ENCODE measurements at places on chromosomes 1 and 21.

DNA sequence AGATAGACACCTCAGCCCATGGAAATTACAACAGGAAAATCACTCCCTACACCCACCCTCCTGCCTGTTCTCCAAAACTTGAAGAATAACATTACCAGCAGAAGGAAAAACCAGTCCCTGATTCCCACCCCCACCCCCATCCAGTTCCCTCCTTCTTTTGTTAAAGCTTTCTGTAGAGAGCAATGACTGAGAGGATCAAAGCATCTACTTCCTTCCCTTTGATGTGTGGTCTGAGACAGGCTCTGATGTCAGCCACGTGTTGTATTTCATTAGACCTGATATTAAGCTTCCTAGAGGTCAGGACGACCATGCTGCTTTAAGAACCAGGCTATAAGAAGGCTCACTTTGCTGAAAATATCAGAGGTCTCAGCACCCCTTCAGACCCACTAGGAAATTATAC is 73.9 kb upstream of the HAO2 start:
- DNase-seq = no peak

DNA sequence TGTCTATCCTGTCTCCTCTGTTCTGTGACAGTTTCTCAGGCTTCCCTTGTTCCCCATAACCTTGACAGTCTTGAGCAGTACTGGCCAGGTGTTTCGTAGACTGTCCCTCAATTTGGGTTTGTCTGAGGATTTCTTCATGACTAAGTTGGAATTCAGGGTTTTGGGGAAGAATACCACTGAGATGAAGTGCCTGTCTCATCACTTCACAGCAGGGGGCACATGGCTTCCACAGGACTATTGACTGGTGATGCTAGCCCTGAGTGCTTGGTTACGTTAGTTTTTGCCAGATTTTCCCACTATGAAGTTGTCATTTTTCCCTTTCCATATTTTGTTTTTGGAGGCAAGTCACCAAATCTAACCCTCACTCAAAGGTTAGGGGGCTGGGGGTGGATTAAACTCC is 45.7 kb downstream of the CDCP2 start:
- DNase-seq = peak; percentile 56

GRCh38 chr1:109134423-109134822 is 20.5 kb downstream of the ELAPOR1 start:
- no peak for DNase-seq

DNA sequence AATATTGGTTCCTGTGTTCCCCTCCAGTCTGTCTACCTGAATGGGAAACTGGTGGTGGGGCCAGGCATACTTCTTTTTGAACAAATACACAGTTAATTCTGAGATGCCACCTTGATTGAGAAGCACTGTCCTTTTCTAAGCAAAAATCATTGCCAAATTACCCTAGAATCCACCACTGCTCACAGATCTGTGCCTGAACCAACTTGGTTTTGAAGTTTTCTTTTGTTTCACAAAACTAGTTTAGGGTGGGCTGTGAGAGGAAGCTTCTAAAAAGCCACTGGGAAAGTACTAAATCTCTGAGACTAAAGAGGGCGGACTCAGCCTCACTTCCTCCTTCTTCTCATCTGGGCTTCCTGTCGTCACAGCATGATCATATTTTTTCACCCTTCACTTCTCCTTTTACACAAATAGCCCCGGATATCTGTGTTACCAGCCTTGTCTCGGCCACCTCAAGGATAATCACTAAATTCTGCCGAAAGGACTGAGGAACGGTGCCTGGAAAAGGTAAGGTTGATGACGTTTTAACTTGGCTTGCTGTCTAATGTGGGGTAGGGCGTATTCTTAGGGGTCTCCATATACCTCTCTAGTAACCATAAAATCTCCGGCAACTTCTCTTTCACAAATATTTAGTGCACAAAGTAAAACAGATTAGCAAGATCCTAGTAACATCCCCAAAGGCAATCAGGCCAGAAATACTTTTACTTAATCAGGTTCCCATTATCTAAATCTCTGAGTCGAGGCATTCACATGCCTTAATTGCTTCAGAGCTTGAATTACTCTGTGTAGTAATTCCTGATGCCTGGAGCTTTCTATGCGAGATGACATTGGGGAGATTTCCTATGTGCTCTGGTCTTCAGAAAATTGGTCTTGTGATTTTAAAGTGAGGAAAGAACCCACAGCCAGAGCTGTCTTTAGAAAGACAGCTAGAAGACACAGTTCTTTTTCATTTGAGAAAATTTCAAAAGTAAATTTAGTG is at the start of gene CD53:
Gene CD53 (plus strand): TSS at position 404 of the 976 bp plus-strand sequence. CDS start 18,261 bp downstream, outside the sequence.
- DNase-seq = no peak

- no peak for DNase-seq
These were observed 18.1 kb upstream of the SLC2A5 start for GRCh38 chr1:9087411-9088125.

DNA sequence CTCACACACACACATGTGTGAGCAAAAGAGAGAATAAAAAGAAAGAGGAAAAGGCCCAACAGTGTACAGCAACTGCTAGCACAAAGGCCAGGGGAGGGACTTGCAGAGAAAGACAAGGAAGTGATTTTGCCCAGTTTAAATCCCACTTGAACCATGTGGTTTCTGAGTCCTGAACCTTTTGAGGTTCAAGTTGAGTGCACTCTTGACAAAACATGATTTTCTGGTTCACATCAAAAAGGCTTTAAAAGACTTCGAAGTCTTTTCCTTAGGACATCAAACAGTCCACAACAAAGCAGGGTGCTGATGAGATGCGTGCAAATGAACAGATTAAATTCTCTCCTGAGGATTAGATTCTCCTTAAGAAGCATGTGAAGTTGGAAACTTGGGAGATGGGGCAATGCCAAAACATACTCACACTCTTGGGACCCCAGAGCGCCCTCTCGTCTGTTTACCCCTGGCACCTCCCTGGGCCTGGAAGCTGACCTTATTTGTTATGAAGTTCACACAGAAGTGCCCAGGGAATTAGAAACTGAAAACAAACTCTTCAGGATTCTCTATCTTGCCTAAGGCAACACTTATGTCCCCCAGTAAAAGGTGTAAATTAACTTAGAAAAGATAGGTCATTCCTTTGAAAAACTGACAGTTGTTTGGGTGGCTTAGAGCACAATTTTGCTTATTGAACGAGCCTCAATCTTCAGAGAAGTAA is 31.5 kb downstream of the RNF220 start:
- DNase-seq = no peak

- DNase-seq = no peak
These were observed 55.4 kb downstream of the KCNAB2 start for GRCh38 chr1:6100861-6101783.

DNA sequence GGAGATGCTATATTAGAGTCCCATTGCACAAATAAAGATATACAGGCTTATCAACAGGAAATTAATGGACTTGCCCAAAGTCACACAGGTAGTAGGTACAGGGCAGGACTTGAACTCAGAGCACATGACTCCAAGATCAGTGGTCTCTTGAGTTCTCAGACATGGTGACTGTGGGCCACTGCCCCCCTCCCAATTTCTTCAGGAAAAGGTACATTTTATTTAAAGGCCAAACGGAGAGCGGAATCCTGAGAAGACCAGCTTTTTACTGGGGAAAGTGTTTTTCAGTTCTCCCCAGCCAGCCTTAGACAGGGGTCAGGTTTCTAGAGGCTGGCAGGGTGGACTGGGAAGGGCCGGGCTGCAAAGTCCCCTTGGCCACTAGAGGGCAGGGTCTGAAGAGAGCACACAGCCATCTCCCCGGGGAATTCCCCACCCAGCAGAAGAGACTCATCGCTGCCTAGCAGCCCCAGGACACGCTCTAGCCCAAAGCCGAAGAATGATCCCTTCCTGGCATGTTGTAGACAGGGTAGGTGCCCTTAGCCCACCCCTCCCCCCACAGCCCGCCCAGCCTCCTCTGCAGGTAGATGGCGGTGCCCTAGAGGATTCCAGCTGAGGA is 29.7 kb downstream of the ACP6 start:
- DNase-seq = peak; percentile 83

DNA sequence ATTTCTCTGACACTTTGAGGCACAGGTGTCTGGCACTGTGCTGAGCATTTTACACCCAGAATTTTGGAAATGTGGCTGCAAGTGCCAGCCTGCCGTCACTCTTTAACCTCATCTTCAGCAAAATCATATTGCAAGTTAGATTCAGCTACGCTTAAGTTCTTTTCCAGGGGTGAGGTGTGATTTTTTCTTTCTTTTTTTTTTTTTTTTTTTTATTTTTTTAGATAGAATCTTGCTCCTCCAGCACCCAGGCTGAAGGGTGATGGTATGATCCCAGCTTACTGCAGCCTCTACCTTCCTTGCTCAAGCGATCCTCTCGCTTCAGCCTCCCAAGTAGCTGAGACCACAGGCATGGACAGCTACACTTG is 2.5 kb upstream of the RCC2 start:
- DNase-seq = no peak

DNA sequence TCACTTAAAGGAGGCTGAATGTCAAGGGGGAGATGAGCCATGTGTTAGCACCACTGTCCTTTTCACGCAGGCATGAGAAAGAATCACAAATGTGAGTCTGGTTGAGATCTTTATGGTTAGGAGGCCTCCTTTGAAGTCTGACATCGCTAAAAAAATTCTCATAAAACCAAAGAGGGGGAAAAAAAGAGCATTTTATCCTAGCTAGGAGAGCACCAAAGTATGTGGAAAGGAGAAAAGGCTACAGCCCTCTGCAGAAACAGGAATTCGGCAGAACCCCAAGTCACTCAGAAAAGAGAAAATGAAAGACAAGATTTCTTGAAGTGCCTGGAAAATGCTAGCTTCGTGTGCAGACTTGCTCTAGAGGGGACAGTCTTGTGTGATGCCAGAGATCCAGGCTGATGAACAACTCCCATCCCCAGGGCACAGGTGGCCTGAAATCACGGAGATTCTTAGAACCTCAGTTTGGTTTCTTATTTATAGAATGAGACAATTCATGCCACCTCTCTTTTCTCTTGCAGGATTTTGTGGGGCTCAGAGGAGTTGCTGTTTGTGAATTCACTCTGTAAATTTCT is 61.5 kb downstream of the RUNX1 start:
- no peak for DNase-seq

- DNase-seq = no peak
These were observed 555 bp downstream of the PRPF38A start for GRCh38 chr1:52404975-52405338.

DNA sequence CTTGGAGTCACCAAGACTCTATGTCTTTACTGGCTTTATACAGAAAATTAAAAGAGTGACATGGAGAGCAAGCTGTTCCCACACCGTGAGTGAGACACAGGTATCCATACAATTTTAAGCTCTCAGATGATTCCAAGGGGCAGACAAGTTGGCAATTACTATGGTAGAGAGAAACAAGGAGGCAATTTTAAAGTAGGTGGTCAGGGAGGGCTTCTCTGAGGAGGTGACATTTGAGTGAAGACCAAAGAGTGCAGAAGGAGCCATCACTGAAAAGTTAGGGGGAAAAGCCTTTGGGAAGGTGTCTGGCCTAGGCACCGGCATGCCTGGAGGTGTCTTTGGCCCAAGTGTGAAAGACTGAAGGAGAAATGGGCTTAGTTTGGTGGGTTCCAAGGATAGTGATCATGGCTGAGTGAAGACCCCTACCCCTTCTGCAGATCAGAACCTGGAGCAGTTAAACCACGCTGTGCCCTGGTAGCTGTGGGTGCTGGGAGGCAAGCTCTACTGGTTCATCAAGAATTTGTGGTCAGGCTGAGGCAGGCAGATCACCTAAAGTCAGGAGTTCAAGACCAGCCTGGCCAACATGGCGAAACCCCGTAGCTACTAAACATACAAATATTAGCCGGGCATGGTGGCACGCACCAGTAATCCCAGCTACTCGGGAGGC is 10.4 kb downstream of the IFI6 start:
- DNase-seq = no peak

DNA sequence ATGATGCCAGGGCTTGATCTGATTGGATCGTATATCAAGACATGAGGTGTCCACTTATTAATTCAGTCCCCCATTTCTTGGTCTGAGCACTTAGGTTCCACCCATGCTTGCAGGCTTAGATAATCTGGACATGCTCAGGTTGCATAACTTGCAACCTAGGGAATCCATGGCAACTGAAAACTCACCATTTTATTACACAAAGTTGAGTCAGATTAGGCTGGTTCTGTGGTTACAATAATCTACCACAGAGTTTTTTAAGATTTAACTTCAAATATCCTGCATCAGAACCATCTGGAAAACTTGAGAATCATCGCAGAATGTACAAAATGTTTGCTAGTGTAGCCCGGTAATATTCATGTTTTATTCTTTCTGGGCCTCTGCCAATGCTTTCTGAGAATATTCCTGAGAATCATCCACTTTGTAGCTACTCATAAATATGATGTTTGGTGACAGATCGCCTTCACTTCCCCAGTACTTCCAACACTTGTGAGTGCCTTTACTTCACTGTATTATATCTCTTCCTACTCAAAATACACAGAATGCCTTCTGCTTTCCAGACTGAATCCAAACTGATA is 707.2 kb upstream of the ADAMTS5 start:
- peak; percentile 88 for DNase-seq

GRCh38 chr1:218817071-218817470 is 356.6 kb upstream of the LYPLAL1 start:
- DNase-seq = no peak

- DNase-seq = no peak
These were observed 12.8 kb upstream of the PRDM2 start for GRCh38 chr1:13687151-13687715.
